Neural cell (in vitro differentiated cells): ENCODE measurements at places on chromosomes 5 and 9. TPM values are rescaled to one million over a fixed set of nuclear protein-coding genes. Genes with fewer than 3 reads are reported as not detected.

NR5A1 gene
- 0.09 and 2.4 TPM in 2 replicates for polyA plus RNA-seq

PDGFRB gene
- not detected in 2 replicates for polyA plus RNA-seq

C5orf47 gene
- polyA plus RNA-seq, result 0.25 and 0.60 TPM in 2 replicates

ABO gene
- polyA plus RNA-seq, result not detected in 2 replicates

TLX3 gene
- not detected in 2 replicates for polyA plus RNA-seq

CARTPT gene
- 0.71 TPM in 1 of 2 replicates, not detected in the other for polyA plus RNA-seq

PCDHB13 gene
- polyA plus RNA-seq, result 1.0 and 1.6 TPM in 2 replicates

SYK gene
- not detected in 2 replicates for polyA plus RNA-seq

PCDHB11 gene
- polyA plus RNA-seq, result 2.7 and 3.7 TPM in 2 replicates

TRAF1 gene
- 0.42 and 0.89 TPM in 2 replicates for polyA plus RNA-seq

IDNK gene
- 4.1 and 7.5 TPM in 2 replicates for polyA plus RNA-seq

TNC gene
- 0.52 and 2.1 TPM in 2 replicates for polyA plus RNA-seq

PHF24 gene
- 1.8 and 2.4 TPM in 2 replicates for polyA plus RNA-seq

CCNI2 gene
- polyA plus RNA-seq, result not detected in 2 replicates

WNT8A gene
- 0.26 and 0.60 TPM in 2 replicates for polyA plus RNA-seq

SHISAL2B gene
- polyA plus RNA-seq, result not detected in 2 replicates

GABBR2 gene
- polyA plus RNA-seq, result 7.1 and 8.7 TPM in 2 replicates

DNAH5 gene
- polyA plus RNA-seq, result 11.3 and 12.8 TPM in 2 replicates

CEL gene
- polyA plus RNA-seq, result 0.95 and 2.7 TPM in 2 replicates

PDE8B gene
- polyA plus RNA-seq, result 0.10 and 0.22 TPM in 2 replicates

LCN9 gene
- 2.5 and 6.5 TPM in 2 replicates for polyA plus RNA-seq

SPTLC1 gene
- polyA plus RNA-seq, result 67.1 and 74.8 TPM in 2 replicates

C5orf58 gene
- polyA plus RNA-seq, result not detected in 2 replicates

MCTP1 gene
- 1.1 and 1.9 TPM in 2 replicates for polyA plus RNA-seq

LIFR gene
- 5.8 and 6.1 TPM in 2 replicates for polyA plus RNA-seq

NRARP gene
- polyA plus RNA-seq, result 1.4 and 2.3 TPM in 2 replicates

CDH12 gene
- polyA plus RNA-seq, result 2.1 and 2.3 TPM in 2 replicates

FCHO2 gene
- polyA plus RNA-seq, result 19.9 and 24.3 TPM in 2 replicates

PTGDS gene
- 2.0 TPM in 1 of 2 replicates, not detected in the other for polyA plus RNA-seq

CCDC69 gene
- not detected in 2 replicates for polyA plus RNA-seq

FUT7 gene
- 0.56 and 0.69 TPM in 2 replicates for polyA plus RNA-seq

SSBP2 gene
- polyA plus RNA-seq, result 128 and 164 TPM in 2 replicates

SLC25A48 gene
- polyA plus RNA-seq, result 1.0 TPM in 1 of 2 replicates, not detected in the other

GALNT12 gene
- 8.4 and 8.9 TPM in 2 replicates for polyA plus RNA-seq
